Cerebellum (tissue), 4 donors: ENCODE measurements at places on chromosomes 2 and 18. TPM values are rescaled to one million over a fixed set of nuclear protein-coding genes. Genes with fewer than 3 reads are reported as not detected.

GRCh38 chr2:55419233-55419678 is 400 bp downstream of the CCDC88A start:
- DNase-seq = peak; percentile 13

DNA sequence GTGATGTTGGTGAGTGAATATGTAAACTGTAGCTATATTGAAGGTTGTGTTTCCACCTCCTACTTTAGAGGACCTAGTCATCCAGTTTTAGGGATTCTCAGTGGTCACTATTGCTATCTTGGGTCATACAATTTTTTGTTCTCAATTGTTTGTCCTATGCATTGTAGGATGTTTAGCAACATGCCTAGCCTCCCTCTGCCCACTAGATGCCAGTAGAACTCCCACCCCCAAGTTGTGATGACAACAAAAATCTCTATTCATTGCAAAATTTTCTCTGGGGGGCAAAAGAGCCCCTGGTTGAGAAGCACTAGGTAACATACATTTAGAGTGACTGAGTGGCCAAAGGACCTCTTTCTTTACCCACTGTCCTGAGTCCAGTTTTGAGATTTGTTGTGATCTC is 87.3 kb downstream of the LRRTM4 start:
- DNase-seq = no peak

Gene UPP2
- total RNA-seq = 0.27 TPM

GRCh38 chr2:97858442-97858841 is 137.3 kb downstream of the TMEM131 start:
- no peak for DNase-seq

DNA sequence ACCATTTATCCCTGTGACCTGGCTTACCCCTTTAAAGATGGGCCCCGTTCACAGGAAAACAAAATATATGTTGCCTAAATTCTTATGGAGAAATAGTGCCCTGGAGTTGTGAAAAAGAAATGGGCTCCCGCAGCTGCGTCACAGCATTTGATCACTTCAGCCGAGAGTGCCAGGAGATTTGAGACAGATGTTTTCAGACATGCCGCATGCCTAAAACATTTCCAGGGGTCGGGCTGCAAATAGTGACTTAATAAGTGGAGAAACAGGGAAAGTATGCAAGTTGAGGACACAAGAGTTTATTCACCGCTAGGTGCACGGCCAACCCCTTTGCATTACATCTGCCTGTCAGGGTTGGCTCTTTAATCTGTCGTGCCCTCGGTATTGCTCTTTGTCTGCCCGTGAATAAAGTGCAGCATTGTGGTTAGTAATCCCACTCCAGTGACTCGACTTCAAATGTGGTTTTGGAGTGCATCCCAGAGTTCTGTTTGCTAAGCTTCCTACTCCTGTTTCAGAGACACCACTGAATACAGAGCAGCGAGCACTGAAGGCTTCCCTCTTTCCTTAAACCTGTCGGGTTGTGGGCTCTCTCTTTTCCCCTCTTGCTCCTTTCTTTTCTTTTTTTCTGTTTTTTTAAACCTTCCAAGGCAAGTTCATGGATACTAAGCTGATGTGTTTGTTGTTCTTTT is 187.5 kb downstream of the LTBP1 start:
- no peak for DNase-seq

Gene KHK
- 3.6 TPM for total RNA-seq

Gene PHOSPHO2
- total RNA-seq = 19.7 TPM

GRCh38 chr18:48548011-48548771 is 9.4 kb downstream of the CTIF start:
- no peak for DNase-seq
